ENCODE measurements at places on chromosomes 4 and X.
A peak's percentile ranks its signal among the peaks of the same experiment; 100 is the strongest.

GRCh38 chr4:91058345-91058744 lies 931.2 kb downstream of the CCSER1 start:
- DNase-seq = no peak

GRCh38 chr4:3363411-3364141 lies 70.8 kb downstream of the RGS12 start:
- no peak for DNase-seq

GRCh38 chr4:41281038-41281634 lies 24.4 kb downstream of the UCHL1 start:
- DNase-seq = peak; percentile 29

- no peak for DNase-seq
Measured at GRCh38 chr4:2451036-2451520, 17.8 kb upstream of the RNF4 start.

DNA sequence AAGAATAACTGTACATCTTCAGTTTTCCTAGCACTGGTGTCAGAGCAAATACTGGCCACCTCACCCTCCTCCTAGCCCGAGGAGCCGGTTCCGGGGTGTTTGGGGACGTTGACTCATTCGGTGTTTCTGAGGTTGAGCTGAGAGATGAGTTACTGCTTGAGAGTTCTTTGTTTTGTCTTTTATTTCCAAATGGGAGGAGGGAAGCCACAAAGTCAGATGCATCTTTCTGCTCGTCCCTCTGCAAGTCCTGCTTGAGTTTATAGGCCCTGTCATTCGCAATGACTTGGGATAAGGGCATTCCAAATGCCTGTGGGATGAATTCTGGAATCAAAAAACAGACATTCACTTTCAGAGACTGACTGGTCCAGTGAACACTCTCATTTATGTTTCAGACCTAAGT lies 77.5 kb downstream of the HCCS start:
- DNase-seq = no peak

- no peak for DNase-seq
Measured at GRCh38 chr4:33395731-33396485, 2675.7 kb downstream of the PCDH7 start.

DNA sequence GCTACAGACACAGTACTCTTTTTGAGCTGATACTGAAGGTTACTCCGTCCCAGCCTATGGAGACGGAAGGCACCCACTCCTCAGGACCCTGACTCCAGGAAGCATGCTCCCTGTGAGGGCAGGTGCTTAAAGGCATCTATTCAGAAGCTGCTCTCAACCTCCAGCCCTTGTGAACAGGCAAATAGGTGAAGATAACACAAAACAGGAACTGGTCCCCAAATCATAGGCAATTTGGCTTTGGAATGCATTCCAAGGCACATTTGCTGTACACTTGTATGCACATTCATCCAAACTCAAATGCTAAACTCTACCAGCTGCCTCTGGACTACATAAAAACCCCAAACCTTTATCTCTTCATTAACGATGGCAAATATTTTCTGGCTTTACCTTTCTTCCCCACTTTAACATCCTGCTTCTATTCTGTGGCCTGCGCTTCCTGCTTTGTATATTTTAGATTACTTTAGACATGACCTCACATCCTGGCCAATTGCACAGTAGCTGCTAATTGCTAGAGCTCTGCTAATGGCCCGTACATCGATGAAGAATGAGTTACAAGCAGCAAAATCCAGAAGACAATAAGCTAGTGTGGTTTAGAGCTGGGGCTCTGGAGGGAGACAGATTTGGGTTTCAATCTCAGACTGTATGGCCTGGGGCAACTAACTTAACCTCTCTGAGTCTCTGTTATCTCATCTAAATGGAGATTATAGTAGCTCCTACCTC lies 3.2 kb downstream of the SEL1L3 start:
- peak; percentile 69 for DNase-seq

DNA sequence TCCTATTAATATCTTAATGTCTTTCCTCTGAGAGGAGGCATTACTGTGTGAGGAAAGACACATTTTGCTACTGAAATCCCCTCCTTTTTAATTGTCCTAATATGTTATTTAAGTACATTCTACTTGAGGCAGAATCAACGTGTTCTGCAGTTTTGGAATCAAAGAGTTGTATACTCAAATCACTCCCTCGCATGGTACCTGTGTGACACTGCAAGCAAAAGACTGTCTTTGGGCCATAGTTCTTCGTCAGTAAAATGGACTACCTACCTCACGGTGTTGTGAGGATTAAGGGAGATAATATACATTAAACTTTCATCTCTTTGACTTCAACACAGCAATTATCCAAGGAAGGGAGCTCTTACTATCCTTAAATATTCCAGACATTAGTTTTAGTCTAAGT lies 61.5 kb downstream of the TIGD2 start:
- no peak for DNase-seq

DNA sequence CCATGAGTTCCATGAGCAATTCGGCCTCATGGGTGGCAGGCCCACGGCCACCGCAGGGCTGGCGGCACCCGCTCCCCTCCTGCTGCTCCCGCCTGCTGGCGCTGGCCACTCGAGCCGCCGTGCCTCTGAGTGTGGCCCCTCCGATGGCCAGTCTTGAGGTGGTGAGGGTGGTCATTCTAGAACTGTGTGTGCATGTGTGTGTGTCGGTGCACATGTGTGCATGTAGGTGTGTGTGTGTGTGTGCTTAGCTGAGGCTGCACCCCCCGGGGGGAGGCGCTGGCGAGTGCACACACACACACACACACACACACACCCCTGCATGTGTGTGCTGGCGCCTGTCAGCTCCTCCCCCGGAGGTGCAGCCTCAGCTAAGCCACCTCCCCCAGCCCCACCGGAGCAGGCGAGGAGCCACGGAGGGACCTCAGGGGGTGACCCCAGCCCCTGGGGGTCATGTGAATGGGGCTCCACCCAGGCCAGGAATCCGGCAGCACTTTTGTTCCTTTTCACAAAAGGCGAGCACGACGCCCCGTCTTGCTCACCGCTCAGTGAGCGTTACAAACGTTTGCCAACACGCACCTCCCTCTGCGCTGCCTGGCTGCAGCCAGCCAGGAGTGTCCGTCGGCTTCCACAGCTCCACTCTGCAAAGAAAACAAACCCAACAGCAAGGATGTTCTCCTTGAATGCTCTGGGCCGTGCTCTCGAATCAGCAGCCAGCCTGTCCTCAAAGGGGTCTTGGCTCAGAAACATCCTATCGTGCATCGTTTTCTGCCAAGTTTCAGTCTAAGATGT lies 29.9 kb downstream of the FGFRL1 start:
- DNase-seq = no peak

DNA sequence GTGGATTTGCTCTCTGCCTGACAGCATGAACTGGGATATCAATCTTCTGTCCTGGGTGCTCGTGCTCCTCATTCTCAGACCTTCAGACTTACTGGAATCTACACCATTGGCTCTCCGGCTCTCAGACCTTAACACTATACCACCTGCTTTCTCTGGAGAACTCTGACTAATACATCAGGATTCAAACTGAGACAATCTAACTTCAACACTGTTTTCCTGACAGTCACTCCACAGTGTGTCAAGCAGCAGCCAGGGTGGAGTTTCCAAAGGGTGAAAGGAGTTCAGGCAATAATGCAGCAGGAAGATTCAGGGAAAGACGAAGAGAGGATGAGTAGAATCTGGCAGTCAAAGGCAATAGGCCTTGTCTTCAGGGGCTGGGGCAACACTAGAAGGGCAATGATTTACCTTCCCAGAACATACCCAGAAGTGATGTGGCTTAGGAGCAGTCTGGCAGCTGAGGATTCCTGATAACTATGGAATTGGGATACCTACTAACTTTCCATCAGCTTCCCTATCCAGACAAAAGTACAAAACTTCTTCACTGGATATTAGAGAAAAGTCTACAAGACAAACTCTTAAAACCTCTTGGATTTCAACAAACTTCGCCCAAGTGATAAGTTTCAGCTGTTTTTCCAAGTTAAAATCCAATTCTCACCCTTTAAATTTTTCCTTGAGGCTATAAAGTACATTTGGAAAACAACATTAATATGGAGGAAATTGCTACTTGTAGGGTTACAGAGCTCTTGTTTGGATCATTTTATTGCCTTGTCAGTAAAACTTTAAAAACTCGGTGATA lies 58.4 kb upstream of the SLIT2 start:
- no peak for DNase-seq

DNA sequence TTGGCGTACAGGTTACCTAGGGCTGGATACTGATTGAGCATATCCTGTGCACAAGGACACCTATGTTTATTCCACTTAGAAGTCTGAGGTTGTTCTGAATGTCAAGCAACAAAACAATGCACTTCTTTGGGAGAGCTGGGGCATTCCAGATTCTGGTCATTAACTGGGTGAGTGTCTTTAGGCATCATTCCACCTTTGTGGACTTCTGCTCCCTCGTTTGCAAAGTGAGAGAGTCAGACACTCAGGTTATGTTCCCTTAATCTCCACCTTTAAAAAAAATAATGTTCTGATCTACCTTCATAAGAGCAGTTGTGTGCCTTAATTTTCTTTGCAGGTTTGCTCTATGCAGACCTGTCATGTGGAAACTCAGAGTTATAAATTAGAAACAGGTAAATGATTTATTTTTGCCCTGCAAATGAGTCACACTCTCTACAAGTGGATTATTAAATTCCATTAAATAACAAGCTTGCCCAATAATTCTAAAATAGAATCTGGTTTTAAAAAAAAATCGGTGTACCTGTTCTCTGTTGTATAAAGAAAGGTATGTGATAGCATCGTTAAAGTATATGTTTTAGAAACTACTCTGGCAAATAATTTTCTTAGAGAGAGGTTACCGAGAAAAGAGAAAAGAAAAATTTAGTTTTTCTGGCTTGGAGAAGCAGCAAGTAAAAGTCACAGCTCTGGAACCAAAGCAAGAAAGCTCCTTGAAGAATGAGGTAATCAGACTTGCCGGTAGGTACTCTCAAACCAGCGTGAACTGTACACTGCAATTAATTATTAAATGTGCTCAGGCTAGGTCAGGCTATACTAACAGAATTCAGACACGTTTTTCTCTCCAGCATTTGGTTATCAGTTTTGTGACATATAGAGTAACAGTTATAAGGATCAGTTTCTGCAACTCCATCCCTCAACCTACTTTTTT lies 93.2 kb downstream of the SORBS2 start:
- no peak for DNase-seq

DNA sequence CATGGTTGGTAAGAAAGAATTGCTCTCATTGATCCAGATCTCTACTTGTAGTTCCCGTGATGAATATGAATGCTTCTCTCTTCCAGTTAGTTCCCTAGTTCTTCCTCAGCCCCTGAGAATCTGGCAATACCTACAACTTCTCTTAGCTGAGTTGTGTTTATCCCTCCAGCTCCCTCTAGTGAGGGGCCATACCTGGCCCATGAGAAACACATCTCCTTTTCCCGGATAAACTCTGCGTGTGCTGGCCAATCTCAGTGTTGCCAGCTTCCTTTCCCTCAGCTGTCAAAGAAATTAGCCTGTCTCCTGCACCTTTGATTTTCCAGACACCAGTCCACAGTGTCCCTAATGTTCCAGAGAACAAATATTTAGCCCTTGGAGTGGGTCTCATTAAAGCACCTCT lies 5.7 kb downstream of the CBLL2 start:
- no peak for DNase-seq

GRCh38 chr4:89538886-89539285 lies 231.3 kb upstream of the GPRIN3 start:
- no peak for DNase-seq

DNA sequence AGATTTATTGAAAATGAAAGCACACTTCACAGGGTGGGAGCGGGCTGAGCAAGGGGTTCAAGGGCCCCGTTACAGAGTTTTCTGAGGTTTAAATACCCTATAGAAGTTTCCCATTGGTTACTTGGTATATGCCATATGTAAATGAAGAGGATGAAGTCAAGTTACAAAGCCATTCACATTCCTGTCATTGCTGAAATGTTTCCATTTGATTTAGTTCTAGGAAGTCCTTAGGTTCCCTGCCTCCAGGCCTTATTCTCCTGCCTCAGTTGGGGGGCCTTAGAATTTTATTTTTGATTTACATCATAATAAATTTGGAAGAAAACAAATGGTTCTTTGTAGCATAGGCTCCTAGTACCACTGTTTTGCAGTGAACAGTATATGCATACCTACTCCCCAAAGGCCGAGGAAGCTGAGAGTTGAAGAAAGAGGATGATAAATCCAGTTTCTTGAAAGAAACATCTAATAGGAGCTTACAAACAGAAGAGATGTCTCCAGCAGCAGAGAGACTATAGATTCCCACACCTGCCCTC lies 31.8 kb downstream of the SERTM2 start:
- no peak for DNase-seq

- no peak for DNase-seq
Measured at GRCh38 chrX:154485150-154486051, 1.0 kb downstream of the UBL4A start.

DNA sequence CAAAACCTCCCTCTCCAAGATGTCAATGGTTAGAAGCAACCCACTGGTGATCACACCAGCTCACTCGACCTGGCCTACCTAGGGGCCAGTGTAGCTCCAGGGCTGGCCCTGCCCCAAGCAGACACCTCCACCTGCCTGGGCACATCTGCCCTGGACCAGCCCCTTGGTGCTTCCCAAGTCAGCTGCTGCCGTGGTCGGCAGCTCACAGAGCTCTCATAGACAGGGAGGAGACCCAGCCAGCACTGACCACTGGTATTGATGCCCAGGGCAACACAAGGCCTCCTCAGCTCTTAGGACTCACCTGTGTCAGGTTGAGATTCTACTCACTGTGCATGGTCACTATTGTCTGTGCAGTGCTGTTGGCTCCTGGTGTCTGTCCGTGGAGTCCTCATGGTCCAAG lies 51.7 kb downstream of the SEPSECS start:
- no peak for DNase-seq

- DNase-seq = no peak
Measured at GRCh38 chr4:79578606-79579005, 170.6 kb upstream of the GK2 start.

- DNase-seq = no peak
Measured at GRCh38 chr4:92232566-92232965, 71.2 kb upstream of the GRID2 start.

DNA sequence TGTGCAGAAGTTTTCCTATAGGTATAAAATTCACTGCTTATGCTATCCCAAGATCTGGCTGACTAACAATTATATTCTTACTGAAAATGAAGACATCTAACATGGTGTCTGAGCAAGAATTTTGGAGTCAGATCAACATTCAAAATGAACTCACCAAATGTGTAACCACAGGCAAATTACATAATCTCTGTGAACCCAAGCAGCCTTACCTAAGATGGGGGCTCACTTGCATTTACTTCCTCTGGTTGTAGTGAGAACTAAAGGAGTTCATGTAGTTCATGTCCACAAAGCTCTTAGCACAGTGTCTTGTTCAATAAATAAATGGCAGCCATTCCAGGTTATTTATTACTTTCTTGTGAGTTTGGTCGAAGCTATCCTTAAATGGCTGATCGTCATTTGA lies 163.9 kb upstream of the LCORL start:
- no peak for DNase-seq

DNA sequence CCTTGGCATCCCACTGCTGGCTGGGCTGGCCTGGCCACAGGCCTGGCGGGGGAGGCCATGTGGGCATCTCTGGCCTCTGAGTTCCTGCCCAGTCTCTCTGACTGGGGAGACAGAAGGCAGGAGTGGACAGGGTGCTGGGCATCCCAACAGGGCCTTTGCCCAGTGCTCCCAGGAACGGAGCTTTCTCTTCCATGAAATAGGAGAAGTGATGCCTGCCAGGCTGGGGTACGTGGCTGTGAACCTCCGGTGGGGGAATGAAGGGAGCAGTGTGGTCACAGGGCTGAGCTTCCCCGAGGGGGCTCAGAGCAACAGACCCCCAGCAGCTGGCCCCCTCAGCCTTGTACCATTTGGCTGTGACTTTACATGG lies 40.4 kb upstream of the HMX1 start:
- no peak for DNase-seq

GRCh38 chr4:56118055-56118454 lies 169.3 kb downstream of the CEP135 start:
- no peak for DNase-seq

GRCh38 chr4:140607852-140608251 lies 39.1 kb upstream of the UCP1 start:
- DNase-seq = no peak
